HCT116 (cell line): ENCODE measurements at places on chromosomes 12 and 14. TPM values are rescaled to one million over a fixed set of nuclear protein-coding genes. Genes with fewer than 3 reads are reported as not detected.

Gene GPR135
- total RNA-seq: 3.9 TPM

Gene B3GNT4
- total RNA-seq: 7.1 TPM

Gene ASCL4
- total RNA-seq: not detected

Gene KCNH3
- 35.3 TPM for total RNA-seq

Gene KRT83
- total RNA-seq: not detected

Gene TAS2R8
- not detected for total RNA-seq

Gene ANKRD33
- total RNA-seq: not detected

Gene AMDHD1
- 3.0 TPM for total RNA-seq

Gene TSFM
- total RNA-seq: 53.2 TPM

Gene PRB2
- not detected for total RNA-seq

Gene GYS2
- not detected for total RNA-seq

Gene CLEC9A
- total RNA-seq: not detected

Gene LRRC23
- 8.0 TPM for total RNA-seq

Gene ZNF219
- total RNA-seq: 16.6 TPM

Gene RAD52
- total RNA-seq: 24.4 TPM

Gene SYNJ2BP
- 19.0 TPM for total RNA-seq

Gene CDC42BPB
- total RNA-seq: 85.6 TPM
